ENCODE measurements at places on chromosomes 16 and 17. TPM values are rescaled to one million over a fixed set of nuclear protein-coding genes. Genes with fewer than 3 reads are reported as not detected.

Gene IL4R
- total RNA-seq, result 38.9 TPM

Gene CEP295NL
- 0.39 TPM for total RNA-seq

Gene NPIPB9
- total RNA-seq, result 1.7 TPM

Gene TTYH2
- 1.8 TPM for total RNA-seq

Gene SLC5A10
- 0.17 TPM for total RNA-seq

Gene OTOP2
- total RNA-seq, result 0.06 TPM

Gene GPR179
- 0.03 TPM for total RNA-seq

Gene CCL16
- total RNA-seq, result not detected

Gene CTF1
- 0.23 TPM for total RNA-seq

Gene ACSM5
- not detected for total RNA-seq

Gene OR1D5
- not detected for total RNA-seq

Gene PABPN1L
- not detected for total RNA-seq

Gene THOC6
- total RNA-seq, result 38.7 TPM

Gene MRPL10
- 87.6 TPM for total RNA-seq

Gene SGSH
- total RNA-seq, result 27.4 TPM

Gene RUNDC3A
- 0.90 TPM for total RNA-seq

Gene GAS7
- total RNA-seq, result 0.33 TPM
